Neural crest cell (in vitro differentiated cells): ENCODE measurements at places on chromosomes 11 and 22. TPM values are rescaled to one million over a fixed set of nuclear protein-coding genes. Genes with fewer than 3 reads are reported as not detected.

GRCh38 chr11:45864041-45864440 lies 16.8 kb downstream of the CRY2 start:
- DNase-seq = no peak

DNA sequence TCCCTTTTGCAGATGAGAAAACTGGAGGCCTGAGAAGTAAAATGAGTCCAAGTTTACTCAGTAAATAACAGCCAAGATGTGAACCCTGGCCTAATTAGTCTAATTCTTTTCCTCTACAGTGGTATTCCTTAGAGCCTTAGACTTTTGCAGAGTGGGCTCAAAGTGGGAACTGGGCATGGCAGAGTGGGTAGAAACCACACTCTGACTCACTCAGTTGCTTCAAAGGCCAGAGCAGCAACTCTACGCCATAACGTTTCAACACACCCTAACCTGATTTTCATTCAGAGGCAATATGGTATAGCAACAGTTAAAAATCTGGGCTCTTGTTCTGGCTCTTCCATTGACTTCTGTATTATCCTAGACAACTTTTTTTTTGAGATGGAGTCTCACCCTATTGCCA lies 2.8 kb downstream of the THRSP start:
- DNase-seq = no peak

DNA sequence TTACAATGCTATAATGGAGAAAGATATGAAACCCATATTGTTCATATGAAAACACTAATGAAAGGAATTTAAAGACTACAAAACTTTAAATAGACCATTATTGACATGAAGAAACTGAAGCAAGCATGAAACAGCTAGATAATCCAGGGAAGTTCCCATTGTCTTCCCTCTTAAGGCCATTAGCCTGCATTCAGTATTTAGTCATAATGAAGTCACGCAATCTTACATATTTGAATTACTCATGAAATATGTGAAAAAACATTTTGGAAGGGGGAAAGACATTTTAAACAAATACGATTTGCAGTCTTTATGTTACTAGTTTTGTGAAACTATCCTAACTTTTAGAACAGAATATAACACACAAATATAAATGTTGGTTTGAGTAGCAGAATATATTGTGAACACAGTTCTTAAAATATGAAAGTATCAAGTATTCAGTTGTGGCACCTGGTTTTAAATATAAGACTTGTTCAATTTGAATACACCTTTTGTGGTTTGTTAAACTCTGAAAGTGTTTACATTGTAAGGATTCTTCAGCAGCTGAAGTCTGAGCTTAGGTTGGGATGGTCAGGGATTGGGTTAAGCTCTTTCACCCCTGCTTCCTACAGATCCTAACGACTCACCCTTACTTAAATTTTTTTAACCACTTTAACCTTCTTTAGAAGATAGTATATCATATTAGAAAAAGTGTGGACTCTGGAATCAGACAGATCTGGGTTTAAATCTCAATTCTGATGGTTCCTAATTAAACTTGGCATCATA lies 500.3 kb upstream of the TENM4 start:
- no peak for DNase-seq

- DNase-seq = no peak
Measured at GRCh38 chr11:11454671-11455223, 101.7 kb upstream of the CSNK2A3 start.

- DNase-seq = no peak
Measured at GRCh38 chr11:128555606-128556005, 31.8 kb downstream of the ETS1 start.

DNA sequence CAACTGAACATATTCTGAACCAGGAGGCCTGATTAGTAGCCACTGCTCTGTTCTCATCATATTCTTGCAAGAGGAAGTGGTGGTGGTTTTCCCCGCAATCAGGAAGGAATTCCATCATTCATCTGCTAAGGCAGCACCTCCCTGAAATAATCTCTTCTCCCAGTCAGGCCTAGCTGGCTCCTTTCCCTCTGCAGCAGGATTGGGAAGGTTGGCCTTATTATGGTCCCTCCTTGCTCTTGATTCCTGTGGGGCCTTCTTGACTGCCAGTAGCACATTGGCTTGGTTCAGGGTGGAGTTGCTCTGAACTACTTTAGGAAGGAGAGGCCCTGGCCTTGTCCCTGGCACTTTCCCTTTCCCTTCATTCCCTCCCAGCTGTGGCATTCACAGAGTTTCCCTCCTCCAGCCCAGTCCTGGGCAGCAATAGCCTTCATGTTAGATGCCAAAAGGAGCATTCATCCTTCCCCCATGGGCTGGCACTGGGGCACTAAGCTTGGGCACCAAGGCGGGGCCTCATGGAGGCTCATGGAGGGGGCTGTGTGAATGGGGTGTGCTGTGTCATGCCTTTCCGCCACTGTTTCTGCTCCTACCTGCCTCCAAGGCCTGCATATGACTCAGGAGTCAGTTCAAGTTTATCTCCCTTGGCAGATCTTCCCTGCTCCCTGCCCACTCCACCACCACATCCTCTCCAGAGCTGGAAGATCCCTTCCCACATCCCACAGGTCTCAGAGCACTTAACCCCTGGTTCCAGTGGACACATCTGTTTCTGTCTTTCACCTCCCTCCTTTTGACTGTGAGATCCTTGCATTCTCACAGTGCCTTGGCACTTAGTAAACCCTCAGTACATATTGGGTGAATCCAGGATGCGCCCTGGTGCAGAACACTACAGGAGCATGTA lies 27.6 kb upstream of the CD44 start:
- no peak for DNase-seq

GRCh38 chr11:108805030-108805429 lies 140.2 kb downstream of the DDX10 start:
- no peak for DNase-seq

- no peak for DNase-seq
Measured at GRCh38 chr11:96265972-96266371, 77.0 kb downstream of the MAML2 start.

- DNase-seq = no peak
Measured at GRCh38 chr22:24145446-24146193, 35.7 kb upstream of the SUSD2 start.

GRCh38 chr22:46043339-46043738 lies 66.4 kb upstream of the WNT7B start:
- DNase-seq = no peak

DNA sequence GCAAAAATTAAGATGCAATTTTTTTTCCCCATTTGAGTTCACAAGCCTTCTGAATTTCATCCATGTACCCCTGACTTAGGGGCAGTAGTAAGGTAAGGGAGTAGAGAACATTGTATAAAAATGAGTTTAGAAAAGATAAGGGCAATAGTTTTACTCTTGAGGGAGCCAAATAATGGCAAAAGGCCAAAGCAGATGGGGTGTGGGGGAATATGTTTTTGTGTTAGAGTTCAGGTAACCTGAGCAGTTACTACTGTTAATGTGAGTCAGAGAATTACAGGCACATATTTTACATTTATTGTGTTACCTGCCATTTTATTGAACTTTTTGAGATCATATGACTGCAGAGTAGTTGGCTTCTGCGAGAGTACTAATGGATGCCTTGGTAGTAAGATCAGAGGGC lies 3.1 kb downstream of the EED start:
- DNase-seq = no peak

- DNase-seq = no peak
Measured at GRCh38 chr11:75205564-75206020, 35.0 kb upstream of the TPBGL start.

GRCh38 chr11:58774164-58774593 lies 42.4 kb upstream of the GLYAT start:
- DNase-seq = no peak

- no peak for DNase-seq
Measured at GRCh38 chr22:26127556-26127955, 41.7 kb upstream of the SEZ6L start.

- DNase-seq = no peak
Measured at GRCh38 chr11:115378557-115378956, 125.7 kb downstream of the CADM1 start.

GRCh38 chr11:8213376-8213775 lies 44.6 kb upstream of the RIC3 start:
- DNase-seq = no peak

DNA sequence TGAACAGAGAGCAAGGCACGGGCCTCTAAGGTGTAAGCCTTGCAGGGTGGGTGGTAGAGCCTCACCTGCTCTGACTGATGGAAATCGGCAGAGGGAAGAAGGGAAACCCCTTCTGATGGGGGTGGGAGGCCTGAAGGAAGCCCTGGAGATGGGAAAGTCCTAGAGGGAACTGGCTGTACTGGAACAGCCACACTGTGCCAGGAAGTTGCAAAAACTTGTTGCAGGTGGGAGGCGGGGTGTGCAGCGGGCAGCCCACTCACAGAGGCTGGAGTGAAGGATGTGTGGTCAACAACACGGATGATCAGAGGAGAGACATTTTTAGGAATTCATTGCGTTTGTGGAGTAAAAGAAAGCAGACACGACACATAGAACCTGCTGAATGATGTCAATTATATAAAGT lies 91.3 kb downstream of the ZC3H12C start:
- DNase-seq = no peak

DNA sequence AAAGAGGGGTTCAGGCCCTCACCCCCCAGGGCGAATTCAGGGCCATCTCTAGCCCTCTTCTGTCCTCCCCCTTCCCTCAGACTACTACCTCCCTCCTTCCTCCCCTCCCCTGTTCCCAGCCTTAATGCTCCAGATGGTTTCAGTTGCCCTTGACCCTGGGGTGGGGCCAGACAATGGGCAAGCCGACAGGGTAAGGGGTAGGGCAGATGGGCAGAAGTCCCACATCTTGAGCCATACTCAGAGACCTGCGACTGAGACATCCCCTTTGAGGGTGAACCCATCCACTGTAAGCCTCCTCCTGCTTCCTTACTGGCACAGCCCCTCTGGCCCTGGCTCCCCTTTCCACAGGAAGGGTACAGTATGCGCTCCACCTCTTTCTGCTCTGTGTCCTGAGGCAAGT lies 1.9 kb downstream of the RHBDD3 start:
- DNase-seq = no peak

DNA sequence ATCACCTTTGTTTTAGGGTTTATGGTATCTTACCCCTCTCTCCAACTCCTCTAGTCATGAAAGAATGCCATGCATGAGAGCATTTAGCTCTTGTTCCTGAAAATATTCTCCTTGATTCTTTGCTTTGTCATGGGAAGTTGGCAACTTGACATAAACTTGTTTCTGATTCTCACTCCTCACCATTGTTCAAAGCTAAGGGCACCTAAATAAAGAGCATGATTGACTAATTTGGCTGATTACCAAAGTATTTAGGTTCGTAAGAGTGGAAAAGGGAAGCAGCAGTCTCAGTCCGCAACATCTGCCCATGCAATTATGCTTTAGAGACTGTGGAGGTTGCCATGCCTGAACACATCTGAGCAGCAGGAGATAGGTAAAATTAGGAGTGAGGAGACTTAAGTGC lies 26.4 kb downstream of the OR52K1 start:
- DNase-seq = no peak

GRCh38 chr11:110106713-110107274 lies 13.6 kb downstream of the ZC3H12C start:
- DNase-seq = no peak

DNA sequence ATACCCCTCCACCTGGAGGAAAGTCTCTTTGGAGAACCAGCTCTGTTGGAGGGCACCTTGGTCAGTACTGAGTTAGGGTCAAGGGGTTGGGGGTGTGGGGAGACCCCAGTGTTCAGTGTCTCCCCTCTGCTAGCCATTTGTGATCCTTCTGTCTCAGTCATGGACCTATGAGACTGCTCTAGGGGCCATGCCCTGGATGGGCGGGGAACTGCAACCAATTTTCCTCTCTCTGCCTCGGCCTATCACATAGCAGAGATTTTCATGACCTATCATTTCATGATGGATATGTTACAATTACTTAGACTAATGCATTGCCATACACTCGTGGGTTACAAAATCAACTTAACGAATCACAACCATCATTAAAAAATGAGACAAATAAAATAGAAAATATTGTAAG lies 7.4 kb downstream of the OTOG start:
- no peak for DNase-seq

DNA sequence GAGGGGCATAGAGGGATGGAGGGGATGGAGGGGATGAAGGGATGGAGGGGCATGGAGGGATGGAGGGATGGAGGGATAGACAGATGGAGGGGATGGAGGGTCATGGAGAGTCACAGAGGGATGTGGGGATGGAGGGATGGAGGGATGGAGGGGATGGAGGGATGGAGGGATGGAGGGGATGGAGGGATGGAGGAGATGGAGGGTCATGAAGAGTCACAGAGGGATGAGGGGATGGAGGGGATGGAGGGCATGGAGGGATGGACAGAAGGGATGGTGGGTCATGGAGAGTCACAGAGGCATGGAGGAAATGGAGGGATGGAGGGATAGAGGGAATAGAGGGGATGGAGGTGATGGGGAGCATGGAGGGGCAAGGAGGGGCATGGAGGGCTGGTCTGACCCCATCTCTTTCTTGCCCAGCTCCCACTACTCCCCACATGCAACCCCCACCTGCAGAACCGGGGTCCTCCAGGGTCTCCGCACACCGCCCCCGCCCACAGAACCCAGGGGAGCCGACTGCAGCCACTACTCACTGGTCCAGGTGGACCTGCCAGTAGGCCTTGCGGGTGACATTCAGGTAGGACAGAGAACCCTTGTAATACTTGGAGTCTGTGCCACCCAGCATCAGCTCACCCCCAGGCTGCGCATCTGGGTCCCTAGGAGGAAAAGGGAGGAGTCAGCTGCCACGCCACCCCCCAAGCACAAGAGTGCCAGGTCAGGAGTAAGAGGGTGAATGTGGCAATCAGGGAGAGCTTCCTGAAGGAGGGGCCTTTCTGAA lies 4.2 kb upstream of the IFITM10 start:
- DNase-seq = no peak

Gene MN1
- total RNA-seq = 19.0 TPM in 2 replicates

Gene CRYBA4
- total RNA-seq = not detected in 2 replicates

Gene SEC14L6
- 3.3 and 3.6 TPM in 2 replicates for total RNA-seq

Gene PYGM
- total RNA-seq = 1.2 TPM in 2 replicates

Gene BTG4
- not detected in 2 replicates for total RNA-seq

Gene OR51B4
- total RNA-seq = not detected in 2 replicates

Gene VSIG10L2
- total RNA-seq = not detected in 2 replicates

Gene FOSL1
- 4.2 and 4.7 TPM in 2 replicates for total RNA-seq

Gene SAA1
- not detected in 2 replicates for total RNA-seq

Gene TUBA8
- 2.0 and 2.8 TPM in 2 replicates for total RNA-seq

Gene UVRAG
- total RNA-seq = 24.1 and 29.0 TPM in 2 replicates

Gene SUN2
- total RNA-seq = 39.0 and 41.7 TPM in 2 replicates

Gene SCGB1D2
- not detected in 2 replicates for total RNA-seq

Gene OR10A2
- total RNA-seq = not detected in 2 replicates
